ENCODE measurements at places on chromosomes 1 and 21.

DNA sequence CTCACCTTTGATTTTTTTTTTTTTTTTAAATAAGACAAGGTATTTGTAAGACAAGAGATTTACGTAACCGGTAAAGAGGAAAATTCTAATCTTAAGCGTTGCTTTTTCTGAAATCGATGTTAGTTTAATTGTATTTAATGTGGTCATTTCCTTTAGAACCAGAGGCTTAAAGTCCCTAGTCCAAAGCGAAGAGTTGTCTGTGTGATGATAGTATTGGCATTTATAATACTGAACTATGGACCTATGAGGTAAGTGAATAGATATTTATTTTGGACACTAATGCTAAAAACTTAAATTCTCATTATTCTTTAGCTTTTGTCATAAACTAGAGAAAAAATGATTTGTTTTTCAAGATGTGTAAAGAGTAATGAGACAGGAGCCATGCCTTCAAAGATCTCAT is 54.8 kb downstream of the ATF6 start:
- no peak for DNase-seq

DNA sequence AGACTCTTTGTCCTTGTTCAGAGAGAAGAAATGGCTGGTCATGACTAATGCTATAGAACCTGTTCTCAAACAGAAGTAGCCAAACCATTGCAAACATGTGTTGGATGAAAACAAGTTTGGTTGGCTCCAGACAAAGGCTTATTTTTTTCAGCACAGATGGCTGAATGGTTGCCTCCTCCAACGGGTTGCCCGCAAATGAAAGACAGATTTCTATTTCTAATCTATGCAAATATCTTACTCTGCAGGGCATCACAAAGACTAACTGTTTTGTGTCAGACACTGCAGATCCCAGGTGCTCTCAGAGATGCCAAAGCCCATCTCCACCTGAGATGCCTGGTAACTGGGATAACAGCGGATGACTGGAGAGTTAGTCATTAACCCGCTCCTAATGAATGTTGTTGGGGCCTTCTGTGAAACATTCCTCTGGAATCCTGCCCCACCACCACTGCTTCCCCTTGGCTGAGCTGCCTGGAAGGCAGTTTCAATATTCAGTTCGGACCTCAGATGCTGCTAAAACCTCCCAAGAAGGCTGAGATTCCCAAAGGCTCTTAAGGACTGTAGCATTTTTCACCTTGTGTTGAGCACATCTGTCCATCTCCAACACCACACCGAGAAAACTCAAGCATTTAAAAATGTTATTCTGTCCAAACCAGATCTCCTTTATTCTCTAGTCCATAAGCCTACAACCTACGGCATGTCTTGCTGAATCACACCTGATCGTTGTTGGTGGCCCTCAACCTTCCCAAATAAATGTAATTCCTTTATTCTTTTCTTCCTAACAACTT is 104.4 kb downstream of the PTPN14 start:
- no peak for DNase-seq

- DNase-seq, result no peak
Observed at GRCh38 chr1:25433389-25434186, 2.9 kb downstream of the MACO1 start.

- DNase-seq, result no peak
Observed at GRCh38 chr1:155295183-155295941, 5.9 kb downstream of the PKLR start.

- DNase-seq, result no peak
Observed at GRCh38 chr1:54851936-54852524, 35.0 kb downstream of the DHCR24 start.

- no peak for DNase-seq
Observed at GRCh38 chr1:20202166-20202565, 15.8 kb upstream of the PLA2G2C start.

DNA sequence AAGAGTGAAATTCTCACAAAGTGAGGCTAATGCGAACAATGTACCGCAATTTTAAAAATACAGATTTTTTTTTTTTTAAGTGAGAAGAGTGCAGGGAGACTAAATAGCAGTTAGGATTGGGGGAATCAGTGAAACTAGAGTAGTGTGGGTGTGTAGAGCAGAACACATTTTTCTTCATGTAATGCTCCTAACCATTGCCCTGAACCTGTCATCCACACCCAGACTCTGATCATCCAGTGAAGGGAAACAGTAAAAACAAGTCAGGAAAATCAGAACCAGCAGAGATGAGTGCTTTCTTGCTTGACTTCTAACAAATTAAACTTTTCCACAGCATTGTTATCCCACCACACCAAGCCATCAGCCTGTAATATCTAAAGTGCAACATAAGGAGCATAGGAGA is 9.1 kb downstream of the CADM3 start:
- no peak for DNase-seq

- peak; percentile 95 for DNase-seq
Observed at GRCh38 chr1:1273512-1274298, at the start of gene UBE2J2. Gene UBE2J2 (minus strand): TSS chr1:1273854. CDS start chr1:1267992, 5,862 bp downstream.

DNA sequence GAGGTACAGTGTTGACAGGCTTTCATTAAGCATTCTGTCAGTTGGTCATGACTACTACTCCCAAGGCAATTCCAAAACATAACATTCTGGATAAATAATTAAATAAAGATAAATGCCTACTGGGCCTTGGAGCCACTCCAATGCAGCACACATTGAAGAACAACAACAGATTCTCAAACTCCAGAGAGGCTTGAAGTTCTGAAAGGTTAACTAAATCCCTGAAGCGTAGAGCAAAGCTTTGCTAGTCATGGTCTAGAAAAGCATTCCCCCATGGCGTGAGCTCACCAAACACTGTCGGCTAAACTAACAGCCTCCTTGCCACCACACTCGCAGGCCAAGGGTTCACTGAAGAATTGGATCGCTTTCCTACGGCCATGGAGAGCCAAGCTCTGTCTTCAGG is 268.0 kb downstream of the ATG4C start:
- no peak for DNase-seq

GRCh38 chr1:3645666-3646355 is 4.1 kb downstream of the WRAP73 start:
- DNase-seq, result no peak

DNA sequence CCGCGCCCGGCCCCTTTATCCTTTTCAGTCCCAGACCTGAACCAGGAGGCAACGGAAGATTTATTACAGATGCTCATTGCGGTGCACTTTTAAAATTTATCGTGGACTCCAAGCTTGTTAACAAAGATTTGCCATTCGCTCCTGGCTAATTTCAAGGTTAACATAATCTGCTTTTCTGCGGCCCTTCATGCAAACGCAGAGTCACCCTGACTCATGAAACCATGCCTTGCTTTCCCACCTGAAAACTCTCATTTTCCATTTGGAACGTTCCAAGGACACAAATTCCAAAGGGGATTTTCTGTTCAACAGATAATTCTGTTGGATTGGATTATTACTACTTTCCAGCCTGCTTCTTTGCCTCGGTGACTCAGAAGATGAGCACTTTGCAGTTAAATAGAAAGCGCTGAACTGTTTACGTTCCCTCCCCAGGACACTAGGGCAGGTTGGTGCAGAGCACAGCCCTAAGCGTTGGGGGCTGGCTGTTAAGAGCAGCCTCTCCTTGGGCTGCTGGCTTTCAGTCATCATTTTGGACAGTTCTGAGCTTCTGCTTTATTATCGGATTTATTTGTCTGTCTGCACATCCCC is 51.1 kb downstream of the CD247 start:
- DNase-seq, result peak; percentile 30

DNA sequence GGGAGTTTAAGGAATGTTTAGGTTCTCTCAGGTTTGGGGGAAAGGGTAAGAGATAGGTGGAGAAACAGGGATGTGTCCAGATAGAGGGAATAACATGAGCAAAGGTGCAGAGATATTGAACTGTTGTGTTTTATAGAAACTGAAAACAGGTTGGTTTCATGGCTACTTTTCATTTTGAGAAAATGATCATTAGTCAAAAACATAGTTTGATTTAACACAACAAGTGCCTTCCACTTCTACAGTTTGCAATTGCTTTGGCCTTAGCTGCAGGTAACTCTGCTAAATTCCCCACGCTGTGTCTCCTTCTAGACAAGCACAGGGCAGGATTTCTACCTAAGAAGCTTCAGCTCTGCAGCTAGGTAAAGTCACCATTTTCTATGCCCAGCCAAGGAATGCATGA is 124.9 kb downstream of the RGS2 start:
- no peak for DNase-seq

GRCh38 chr21:17612023-17612564 is 607 bp downstream of the BTG3 start:
- DNase-seq, result peak; percentile 66

- no peak for DNase-seq
Observed at GRCh38 chr1:110477041-110477440, 26.1 kb downstream of the PROK1 start.

DNA sequence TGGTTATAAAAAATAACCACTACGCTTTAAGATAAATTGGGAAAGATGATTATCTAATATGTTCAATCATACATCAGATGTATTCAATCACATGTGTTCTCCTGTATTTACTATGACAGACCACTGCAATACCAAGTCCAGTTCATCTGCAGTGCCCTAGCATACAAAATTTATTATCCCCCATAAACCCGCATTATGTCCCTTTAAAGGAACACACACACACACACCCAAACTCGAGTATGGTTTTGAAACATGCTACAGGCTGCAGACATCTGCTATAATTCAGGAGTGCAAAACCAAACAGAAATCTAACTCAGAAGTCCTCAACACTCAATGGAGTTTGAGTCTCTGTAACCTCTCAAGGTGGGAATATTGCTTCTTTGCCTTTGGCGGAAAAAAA is 14.9 kb downstream of the ODF2L start:
- DNase-seq, result no peak

DNA sequence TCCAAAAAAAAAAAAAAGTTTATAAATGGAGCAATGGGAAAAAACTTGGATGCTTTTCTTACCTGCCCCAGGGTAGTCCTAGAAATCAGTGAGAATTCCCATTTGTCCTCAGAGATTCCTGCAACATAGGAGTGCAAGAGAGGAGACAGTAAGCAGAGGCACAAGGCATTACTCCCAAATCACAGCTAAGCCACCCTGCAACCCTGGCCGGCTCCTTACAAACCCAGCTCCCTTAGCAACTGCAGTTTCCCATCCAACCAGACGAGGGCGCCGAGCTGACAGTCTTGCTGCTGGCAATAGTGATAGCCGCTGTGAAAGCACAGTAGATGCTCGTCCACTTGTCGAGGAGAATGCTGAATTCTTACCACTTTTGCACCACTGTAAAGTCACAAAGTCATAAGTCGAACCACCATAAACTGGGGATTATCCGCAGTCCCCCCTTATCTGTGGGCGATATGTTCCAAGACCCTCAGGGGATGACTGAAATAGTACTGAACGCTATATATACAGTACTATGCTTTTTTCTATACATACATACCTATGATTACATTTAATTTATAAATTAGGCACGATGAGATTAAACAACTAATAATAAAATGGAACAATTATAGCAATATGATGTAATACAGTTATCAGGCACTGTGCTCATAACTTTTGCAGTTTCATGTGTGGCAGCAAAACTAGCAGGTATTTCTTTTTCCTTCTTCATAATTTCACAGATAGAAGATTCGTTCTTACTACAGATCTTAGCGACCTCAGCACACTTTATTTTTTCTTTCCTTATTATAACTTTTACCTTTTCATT is 6.0 kb upstream of the PITHD1 start:
- peak; percentile 89 for DNase-seq

- no peak for DNase-seq
Observed at GRCh38 chr1:98157524-98158313, 236.9 kb upstream of the DPYD start.

- no peak for DNase-seq
Observed at GRCh38 chr1:37042506-37042905, 8.2 kb upstream of the GRIK3 start.

- no peak for DNase-seq
Observed at GRCh38 chr1:192277635-192278034, 39.2 kb upstream of the RGS21 start.

DNA sequence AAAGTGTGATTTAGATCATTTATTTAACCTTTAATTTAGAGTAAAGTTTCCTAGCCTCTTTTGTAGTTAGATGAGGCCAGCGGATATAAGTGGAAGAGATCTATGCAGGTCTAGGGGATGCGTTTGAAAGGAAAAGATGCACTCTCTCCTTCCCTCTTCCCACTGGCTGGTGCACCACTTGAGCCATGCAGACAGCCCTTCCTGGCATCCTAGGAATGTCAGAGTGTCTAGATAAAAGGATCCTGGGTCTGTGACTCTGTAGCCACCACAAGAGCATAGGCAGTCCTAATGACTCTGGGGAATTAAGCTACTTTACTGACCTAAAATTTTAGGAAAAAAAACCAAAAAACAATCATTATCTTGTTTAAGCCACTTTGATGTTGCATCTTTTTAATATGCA is 16.0 kb upstream of the STUM start:
- DNase-seq, result no peak

- no peak for DNase-seq
Observed at GRCh38 chr1:229003233-229004031, 267.5 kb upstream of the RAB4A start.

- no peak for DNase-seq
Observed at GRCh38 chr1:208171616-208172422, 72.4 kb downstream of the PLXNA2 start.

DNA sequence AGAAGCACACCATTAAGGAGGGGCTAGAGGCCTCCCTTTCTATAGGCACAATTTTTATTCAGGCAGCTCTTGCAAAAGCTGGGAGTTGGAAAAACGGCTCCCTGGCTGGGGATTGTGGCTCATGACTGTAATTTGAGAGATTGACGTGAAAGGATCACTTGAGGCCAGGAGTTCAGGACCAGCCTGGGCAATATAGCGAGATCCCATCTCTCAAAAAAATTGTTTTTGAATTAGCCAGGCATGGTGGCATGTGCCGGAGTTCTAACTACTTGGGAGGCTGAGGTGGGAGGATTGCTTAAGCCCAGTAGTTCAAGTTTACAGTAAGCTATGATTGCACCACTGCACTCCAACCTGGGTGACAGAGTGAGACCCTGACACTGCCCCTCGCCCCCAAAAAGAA is 23.9 kb upstream of the NRDC start:
- no peak for DNase-seq

GRCh38 chr1:53361541-53361961 is 33.7 kb upstream of the LRP8 start:
- DNase-seq, result peak; percentile 6

- no peak for DNase-seq
Observed at GRCh38 chr1:153343811-153344717, 4.6 kb downstream of the PGLYRP4 start.

Data from activated T-cell treated with anti-CD3 and anti-CD28 coated beads, Interleukin-2, amount 50 U/mL, for 24 hours (primary cell).